ENCODE measurements at places on chromosomes 4 and X.

DNA sequence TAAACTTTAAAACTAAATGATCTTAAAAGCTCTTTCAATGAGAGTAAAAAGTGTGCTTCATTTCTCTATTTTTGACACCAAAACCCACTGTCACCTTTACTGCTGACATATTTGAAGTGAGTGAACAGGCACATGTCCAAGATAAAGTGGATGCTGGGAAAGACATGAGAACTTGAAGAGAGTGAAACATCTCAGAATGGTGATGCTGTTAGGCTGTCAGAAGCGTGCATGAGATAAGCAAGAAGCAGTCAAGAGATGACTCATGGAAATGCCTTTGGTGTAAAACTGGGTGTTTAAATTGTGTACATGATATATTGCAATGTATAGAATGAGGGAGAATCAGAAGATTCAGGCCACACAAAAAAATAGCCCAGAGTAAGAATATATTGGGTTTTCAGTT lies 21.8 kb upstream of the GBA3 start:
- DNase-seq: no peak

GRCh38 chr4:163748449-163748848 lies 254.0 kb downstream of the TMA16 start:
- DNase-seq: no peak

- no peak for DNase-seq
These were observed 10.0 kb upstream of the CSN1S1 start for GRCh38 chr4:69920874-69921273.

GRCh38 chr4:663438-664428 lies 10.3 kb downstream of the ATP5ME start:
- DNase-seq: peak; percentile 69

DNA sequence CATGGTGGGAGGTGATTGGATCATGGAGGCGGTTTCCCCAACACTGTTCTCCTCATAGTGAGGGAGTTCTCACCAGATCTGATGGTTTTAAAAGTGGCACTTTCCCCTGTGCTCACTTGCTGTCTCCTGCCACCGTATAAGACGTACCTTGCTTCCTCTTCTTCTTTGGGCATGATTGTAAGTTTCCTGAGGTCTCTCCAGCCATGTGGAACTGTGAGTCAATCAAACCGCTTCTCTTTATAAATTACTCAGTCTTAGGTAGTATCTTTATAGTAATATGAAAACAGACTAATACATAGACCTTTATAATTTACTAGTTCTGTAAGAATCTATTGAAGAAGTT lies 82.5 kb upstream of the PITX2 start:
- DNase-seq: no peak

- no peak for DNase-seq
These were observed 144.8 kb downstream of the COL25A1 start for GRCh38 chr4:109157696-109158095.

GRCh38 chr4:19123681-19124080 lies 1102.1 kb upstream of the LCORL start:
- no peak for DNase-seq

- no peak for DNase-seq
These were observed 9.7 kb upstream of the ZNF674 start for GRCh38 chrX:46554942-46555341.

DNA sequence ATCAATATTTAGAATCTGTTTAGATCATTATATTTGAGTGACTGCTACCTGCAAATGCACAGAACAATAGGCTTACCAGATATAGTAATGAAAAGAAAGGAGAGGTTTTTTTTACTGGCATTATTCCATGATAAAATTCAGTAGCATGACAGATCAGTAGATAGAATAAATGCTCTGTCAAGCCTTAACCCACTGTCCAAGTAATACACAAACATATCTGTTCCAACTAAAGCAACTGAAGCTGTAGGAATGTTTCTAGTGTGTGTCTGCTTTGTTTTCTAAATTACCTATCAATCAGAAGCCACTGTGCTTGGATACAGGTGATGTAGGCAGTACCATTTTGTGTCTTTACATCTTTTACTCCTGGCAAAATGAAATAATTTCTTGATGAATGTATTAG lies 604.6 kb downstream of the PCDH7 start:
- DNase-seq: no peak

- DNase-seq: no peak
These were observed 765.4 kb upstream of the PCDH10 start for GRCh38 chr4:132383571-132384199.

- DNase-seq: no peak
These were observed 78.5 kb downstream of the MSN start for GRCh38 chrX:65745992-65746391.
